ENCODE measurements at places on chromosomes 11 and 22.

DNA sequence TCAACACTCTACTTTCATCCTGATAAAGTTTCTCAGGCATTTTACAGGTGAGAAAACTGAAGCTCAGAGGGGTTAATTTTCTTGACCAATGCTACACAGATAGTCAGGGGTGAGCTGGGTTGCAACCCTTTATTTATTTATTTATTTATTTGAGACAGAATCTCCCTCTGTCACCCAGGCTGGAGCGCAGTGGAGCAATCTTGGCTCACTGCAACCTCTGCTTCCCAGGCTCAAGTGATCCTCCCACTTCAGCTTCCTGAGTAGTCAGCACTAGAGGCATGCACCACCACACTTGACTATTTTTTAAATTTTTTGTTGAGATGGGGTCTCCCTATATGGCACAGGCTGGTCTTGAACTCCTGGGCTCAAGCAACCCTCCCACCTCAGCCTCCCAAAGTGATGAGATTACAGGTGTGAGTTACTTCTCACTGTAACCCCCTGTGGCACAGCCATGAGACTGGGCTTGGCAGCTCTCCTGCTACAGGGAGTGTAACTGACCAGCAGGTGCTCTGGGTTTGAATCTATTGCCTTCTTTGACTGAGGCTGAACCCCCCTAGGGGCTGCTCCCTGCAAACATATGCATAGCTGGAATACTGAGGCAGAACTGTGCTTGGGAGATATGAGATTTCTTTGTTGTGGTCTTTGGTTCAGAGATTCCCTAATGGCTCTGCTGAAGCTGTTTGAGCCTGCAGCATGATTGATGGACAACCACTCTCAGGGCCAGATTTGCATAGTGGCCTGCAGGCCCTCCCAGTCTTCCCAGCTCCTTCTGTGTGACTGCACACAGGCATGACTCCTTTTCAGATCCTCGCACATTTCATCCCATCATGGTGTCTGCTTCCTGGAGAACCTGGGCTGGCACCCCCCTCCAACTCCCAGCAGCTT is 6.1 kb downstream of the C11orf96 start:
- no peak for DNase-seq

GRCh38 chr11:44632466-44633123 is 67.1 kb downstream of the CD82 start:
- DNase-seq = peak; percentile 9

- DNase-seq = peak; percentile 99
These were observed 20.6 kb downstream of the PARVA start for GRCh38 chr11:12397931-12398334.

- no peak for DNase-seq
These were observed 16.6 kb upstream of the GNB1L start for GRCh38 chr22:19871023-19871844.

GRCh38 chr22:23400286-23400981 is 179.7 kb downstream of the IGLL1 start:
- no peak for DNase-seq

GRCh38 chr22:49013707-49014106 is 814.0 kb downstream of the BRD1 start:
- DNase-seq = no peak

DNA sequence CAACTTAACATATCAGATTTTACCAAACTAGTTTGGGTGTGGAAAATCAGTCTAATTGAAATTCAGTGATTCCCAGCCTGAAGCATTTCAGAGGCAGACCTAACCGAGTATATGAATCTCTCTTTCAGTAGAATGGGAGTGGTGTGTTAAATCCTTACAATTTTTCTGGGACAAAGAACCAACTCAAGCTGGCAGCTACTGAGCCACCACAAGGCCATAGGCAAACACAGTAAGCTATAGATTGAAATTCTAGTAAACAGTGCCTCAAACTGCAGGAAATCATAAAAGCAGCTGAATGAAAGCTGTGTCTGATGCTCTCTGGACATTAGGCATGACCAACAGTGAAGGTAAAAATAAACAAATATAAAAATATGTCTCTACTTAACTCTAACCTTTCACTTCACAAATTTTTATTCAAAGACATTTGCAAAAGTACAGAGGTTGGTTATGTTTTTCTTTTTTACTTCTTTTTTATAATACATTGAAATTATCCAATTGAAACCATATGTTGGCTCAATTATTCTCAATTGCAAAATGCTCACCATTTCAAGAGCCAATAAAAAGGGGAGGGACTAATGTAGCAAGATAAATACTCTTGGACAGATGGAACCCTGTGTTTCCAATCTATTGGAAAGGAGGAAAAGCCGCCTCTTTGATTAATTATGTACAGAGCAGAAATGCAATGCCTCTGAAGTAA is 35.8 kb upstream of the FIBIN start:
- DNase-seq = no peak

GRCh38 chr11:19349340-19350025 is 108.7 kb upstream of the E2F8 start:
- DNase-seq = no peak

DNA sequence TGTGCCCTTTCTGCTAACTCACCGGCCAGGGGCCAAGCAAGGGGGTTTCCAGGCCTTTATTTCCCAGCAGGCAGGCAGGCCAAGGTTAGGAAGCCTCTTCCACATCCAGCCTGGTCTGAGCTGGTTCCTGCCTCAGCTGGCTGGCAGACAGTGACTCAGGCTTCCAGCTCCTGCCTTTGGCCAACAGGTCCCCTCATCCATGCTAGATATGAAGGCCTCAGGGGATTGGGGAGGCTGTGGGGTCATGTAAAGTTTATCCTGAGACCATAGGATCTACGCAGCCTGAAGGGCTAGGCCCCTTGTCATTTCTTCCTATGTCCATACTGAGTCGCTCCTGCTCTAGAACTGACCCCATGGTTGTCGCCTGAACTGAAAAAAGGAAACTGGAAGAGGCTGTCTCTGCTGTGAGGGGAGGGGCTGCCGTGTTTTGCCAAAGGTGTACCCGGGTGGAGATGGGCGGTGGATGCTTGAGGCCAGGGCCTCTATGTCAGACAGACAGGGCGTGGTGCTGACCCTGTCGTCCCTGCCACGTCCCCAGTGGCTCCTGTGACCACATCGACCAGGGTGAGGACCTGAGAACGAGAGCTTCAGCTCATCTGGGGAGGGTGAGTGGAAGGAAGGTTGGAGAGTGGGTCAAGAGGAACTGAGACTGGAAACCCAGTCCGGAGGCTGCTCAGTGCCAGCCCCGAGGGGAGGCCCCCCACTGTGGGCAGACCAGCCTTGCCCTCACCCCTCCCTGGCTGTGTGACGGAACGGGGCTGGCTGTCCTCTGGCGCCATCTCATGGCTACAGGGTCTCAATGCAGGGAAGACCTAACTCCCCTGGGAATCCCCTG is 17.0 kb downstream of the P2RY6 start:
- peak; percentile 42 for DNase-seq

DNA sequence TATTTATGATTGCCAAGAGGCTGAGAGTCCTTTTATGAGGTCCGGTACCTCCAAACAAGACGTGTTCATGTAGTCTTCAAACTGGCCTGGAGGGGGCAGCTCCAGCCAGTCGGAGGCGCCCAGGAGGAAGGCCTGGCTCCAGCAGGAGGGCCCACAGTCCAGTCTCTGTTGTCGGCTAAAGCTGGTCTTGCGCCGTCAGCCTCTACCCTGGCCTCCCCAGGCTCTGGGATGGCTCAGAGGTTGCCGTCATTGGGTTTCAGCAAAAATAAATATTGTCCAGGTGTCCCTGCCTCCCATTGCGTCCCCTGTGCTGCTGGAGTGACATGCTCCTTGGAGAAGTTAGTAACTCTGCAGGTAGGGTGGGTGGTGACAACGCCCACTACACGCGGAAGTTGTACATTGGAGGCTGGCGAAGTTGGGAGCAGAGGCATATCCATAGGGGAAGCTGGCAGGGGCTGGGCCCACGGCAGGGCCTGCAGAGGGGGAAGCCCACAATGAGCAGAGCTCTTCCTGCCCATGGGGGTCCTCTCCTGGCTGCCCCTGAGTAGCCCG is 1.0 kb upstream of the SLC25A1 start:
- peak; percentile 86 for DNase-seq

GRCh38 chr22:22558972-22559603 is at the start of gene PRAME:
TSS of gene PRAME (minus strand) at chr22:22559265. CDS start at chr22:22556832, 2,433 bp downstream.
- peak; percentile 43 for DNase-seq

- peak; percentile 76 for DNase-seq
These were observed 8.0 kb downstream of the TTC17 start for GRCh38 chr11:43366677-43367076.

DNA sequence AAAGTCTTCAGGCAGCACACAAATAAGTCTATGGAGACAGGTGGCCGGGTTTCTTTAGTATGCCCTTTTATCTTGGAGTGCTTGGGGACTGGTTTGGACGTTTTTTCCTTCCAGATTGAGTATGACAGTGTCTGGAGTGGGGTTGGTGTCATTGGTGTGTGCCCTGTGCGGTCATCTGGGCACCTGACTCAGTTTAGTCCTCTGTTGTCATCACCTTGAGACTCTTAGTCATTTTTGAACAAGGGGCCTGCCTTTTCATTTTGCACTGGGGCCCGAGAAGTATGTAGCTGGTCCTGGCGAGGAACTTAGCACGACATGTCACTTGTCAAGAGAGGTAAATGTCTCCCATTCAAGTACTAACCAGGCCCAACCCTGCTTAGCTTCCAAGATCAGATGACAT is 27.2 kb upstream of the MYO18B start:
- no peak for DNase-seq

DNA sequence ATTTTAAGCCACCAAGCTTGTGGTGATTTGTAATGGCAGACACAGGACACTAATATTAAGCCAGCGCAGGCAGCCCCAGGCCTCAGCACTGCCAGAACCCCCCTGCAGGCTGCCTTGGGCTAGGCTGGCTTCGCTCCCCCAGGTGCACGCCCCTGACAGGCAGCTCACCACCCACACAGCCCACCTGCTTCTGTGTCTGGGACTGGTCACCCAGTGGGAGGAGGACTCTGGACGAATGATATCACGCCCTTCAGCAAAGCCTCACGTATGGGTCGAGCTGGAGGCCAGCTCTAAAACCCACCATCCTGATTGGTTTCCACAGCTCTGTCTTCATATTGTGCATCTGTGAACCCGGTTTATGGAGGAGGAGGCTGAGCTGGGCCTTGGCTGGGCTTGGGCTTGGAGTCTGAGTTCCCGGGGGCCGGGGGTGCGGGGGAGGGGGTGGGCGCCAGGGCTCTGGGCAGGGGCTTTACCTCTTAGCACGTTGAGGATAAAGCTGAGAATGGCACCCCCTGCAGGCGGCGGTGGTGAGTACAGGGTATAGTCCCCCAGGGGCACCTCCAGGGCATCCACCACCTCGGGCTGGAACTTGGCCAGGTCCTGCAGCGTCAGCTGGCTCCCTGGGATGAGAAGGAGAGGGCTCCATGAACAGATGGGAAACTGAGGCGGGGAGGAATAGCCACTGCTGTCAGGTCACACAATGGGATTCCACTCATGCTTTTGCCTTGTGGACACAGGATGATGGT is 13.8 kb downstream of the GGT5 start:
- no peak for DNase-seq

DNA sequence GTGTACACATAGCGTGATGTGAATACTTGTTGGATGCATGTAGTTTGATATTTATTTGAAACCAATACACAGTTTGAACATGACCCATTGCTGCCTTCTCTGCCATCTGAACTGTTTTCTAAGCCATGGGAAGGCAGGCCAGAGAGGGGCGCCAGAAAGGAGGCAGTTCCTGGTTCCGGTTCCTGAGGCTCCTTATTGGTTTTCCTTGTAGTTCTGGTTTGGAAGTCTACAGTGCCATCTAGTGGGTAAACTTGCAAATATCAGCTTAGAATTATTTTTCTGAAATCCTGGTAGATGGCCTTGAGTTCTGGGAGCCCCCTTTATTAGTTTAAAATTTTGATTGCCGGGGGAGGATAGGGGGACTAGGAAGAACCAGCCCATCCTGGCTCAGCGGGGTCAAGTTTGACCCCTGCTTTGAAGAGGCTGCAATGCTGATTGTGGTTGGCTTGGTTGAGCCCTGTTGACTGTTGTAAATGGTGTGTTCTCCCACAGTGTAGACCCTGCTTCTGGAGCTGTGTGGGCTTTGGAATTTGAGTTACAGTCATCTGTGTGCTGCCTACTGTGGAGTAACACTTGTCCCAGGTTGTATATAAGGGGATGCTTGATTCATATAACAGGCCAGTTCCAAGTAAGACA is 48.4 kb downstream of the GRAMD1B start:
- peak; percentile 82 for DNase-seq

DNA sequence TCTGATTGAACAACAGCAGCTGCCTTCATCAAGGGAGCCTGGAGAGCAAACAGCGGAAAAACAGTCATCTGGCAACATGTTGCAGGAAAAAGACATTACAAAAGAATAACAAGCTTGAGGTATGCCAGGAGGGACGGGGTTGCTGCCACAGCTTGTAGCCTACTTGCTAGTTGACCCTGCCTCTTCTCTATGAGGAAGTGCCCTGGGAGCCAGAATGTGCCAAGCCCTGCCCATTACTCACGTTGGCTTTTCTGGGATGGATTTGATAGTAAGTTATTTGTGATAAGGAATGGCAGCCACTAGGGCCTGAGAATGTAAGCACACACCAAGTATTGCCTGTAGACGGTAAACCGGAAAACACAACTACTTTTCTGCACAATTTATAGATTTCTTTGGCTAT is 113.5 kb upstream of the KIRREL3 start:
- no peak for DNase-seq

All from HCEC 1CT (cell line).